COR-L47 (cell line): ENCODE measurements at places on chromosomes 12 and 14.

DNA sequence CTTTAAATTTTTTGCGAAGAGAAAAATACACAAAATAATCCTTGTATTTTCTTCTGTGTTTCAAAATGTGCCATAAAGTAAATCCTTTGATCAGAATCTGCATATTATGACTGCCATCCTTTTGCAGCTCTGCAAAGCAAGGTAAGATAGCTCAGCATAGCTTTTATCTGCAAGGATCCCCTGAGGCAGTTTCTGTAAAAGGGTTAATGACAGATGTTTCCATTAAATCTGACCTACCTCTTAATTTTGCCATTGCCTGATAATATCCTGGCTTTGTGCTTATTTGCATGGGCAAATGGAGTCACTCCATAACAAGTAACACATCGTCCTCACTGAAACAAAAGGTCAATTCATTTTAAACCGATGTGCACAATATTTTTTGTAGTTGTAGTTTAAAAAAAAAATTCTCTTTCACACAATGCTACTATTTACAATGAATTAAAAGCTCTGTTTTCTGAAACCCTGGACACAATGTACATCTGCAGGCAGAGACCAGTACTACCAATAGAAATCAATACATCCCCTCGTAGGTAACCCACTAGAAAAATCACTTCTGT is 108.5 kb upstream of the SOX5 start:
- DNase-seq: no peak

- no peak for DNase-seq
Observed at GRCh38 chr12:128933926-128934325, 80.6 kb downstream of the GLT1D1 start.

DNA sequence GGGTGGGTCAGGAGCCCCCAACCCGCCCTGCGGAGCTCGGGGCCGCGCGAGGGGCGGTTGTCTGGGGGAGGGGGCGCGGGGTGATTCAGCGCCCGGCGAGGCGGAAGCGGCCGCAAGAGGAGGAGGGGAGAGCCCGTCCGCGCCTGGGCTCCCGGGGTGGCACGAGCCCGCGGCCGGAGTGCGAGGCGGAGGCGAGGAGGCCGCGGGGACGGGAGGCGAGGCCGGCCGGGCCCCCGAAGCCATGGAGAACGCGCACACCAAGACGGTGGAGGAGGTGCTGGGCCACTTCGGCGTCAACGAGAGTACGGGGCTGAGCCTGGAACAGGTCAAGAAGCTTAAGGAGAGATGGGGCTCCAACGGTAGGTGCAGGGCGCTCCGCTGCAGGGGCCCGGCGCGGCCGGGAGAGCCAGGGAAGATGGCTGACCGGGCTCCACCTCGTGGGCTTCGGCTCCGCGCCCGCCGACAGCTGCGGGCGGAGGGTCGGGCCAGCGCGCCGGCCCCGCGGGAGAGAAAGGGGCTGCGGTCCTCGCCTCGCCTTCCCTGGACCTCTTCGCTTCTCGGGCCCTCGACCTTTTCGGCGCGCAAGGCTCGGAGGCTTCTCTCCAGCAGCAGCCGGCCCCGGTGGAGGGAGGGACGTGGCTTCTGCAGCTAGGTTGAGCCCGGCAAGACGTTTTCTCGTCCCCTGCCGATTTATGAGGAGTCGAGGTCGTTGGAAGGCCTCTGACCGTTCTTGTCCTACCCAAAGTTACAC is 677 bp downstream of the ATP2A2 start:
- DNase-seq: peak; percentile 45

GRCh38 chr14:31541702-31542101 is 19.5 kb upstream of the NUBPL start:
- DNase-seq: no peak

GRCh38 chr14:54709444-54709843 is 142.5 kb downstream of the SAMD4A start:
- no peak for DNase-seq

GRCh38 chr14:49972823-49973222 is 79.9 kb downstream of the ARF6 start:
- DNase-seq: no peak

DNA sequence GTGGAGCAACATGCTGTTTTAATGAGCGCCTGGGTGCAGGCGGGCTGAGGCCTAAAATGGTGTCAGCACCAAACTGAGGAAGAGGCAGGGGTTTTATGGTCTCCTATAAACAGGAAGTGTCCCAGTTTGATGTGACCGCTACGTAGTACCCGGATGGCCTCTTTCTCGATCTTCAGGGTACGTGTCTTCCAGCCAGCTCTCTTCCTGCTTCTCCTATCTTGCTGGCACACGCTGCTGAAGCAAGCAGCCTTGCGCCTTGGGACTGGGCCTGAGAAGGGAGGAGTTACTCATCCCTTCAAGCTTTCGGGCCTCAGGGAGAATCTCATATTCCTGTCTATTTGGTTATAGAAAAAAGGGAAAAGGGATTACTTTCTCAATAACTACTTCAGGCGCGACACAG is 28.2 kb upstream of the RNASE1 start:
- DNase-seq: no peak

GRCh38 chr14:46057799-46058198 is 593.8 kb downstream of the RPL10L start:
- DNase-seq: no peak

DNA sequence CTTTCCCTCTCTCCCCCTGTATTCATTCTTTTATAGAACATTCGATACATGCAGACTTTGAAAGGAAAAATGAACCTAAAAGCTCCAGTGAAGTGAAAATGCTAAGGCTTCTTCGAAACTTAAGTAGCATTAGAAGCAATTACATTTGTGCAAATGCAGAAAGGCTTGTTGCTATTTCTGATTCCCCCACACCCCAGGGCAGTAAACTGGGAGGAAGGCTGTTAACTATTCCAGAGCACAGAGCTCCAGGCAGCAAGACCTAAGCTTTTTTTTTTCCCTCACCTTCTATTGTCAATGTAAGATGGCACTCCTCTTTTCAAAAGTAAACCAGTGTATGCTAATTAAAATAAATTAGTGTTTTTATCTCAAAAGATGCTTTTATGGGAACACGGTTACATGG is 448.9 kb upstream of the TBX3 start:
- no peak for DNase-seq

DNA sequence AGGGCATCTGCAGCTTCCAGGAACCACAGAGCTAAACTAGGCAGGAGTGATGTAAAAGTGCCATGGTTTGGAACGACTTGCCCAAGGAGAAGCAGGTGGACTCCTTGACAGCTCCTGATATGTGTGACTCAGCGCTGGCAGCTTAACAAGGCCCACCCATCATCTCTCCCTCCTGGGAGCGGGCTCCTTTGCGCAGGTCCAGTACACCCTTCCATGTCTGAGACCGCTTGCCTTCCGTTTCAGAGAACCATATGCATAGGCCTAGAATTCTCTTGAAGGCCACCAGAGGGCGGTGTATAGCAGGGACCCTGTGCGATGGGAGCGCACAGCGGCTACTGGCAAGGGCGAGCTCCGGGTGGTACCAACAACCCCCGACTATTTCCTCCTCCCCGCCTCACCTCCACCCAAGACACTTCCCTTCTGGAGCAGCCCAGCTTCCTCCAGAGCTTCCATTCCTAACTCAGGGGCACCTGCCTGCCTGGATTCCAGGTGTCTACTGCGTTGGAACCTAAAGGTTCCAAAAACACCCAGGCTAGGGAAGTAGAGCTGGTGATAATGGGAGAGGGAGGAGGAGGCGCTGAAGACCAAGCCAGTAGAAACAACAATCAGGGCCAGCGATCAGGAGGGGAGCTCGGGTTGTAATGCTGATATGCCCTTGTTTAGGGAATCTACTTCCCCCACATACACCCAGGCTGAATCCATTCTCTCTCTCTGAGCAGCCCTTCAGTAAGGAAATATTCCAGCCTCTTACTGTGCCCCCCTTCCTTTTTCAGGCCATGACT is 6.3 kb downstream of the DHH start:
- peak; percentile 84 for DNase-seq

DNA sequence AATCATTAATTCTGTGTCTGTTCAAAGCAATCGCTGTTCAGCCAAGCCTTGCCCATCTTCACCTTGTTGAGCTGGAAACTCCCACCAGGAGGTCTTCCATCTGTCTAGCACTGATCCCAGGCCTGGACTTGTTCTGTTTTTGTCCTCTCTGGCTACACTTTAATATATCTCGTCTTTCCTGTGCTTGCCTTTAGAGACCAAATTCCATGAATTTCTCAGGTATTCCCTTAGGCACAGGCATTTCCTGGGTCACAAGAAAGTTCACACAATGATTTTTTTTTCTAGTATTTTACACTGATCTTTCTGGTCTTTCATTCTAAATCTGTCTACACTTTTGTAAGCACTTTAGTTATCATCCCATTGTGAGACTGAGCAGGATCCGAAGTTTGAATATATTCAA is 116.4 kb upstream of the CCND2 start:
- no peak for DNase-seq

DNA sequence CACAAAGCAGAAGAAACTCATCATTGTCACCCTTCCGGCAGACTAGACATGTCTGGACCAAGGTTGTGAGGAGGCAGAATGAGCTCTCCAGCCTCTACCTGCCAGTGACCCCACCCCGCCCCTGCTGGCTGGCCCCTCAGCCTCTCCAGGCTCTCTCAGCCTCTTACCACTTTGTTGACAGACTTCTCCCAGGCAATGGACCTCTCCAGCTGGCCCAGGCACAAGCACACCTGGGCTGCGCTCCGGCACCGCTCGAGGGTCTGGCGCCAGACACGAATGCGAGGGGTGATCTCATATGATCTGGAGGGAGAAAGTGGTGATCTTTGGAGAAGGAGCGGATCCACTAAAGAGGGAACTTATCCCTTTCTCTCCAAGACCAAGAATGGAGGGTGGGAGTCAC is 30.3 kb downstream of the BAZ2A start:
- DNase-seq: no peak

DNA sequence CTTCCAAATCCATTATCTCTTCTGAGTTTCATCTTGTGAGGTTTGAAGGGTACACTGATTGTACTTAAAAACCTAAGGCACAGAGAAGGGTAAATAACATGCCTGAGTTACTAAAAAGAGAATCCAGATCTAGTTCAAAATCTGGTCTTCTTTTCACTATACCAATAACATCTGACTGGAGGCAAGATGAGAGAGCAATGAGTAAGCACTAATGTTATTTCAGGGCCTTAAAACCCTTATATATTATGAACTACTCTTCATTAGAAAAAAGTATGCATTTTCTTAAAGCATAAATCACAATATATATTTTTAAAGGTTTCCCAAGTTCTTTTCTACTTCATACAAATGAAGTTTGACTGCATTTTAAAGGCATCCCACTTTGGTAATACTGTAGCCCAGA is 60.2 kb downstream of the GXYLT1 start:
- DNase-seq: no peak

- no peak for DNase-seq
Observed at GRCh38 chr12:82524641-82525040, 162.1 kb upstream of the TMTC2 start.

DNA sequence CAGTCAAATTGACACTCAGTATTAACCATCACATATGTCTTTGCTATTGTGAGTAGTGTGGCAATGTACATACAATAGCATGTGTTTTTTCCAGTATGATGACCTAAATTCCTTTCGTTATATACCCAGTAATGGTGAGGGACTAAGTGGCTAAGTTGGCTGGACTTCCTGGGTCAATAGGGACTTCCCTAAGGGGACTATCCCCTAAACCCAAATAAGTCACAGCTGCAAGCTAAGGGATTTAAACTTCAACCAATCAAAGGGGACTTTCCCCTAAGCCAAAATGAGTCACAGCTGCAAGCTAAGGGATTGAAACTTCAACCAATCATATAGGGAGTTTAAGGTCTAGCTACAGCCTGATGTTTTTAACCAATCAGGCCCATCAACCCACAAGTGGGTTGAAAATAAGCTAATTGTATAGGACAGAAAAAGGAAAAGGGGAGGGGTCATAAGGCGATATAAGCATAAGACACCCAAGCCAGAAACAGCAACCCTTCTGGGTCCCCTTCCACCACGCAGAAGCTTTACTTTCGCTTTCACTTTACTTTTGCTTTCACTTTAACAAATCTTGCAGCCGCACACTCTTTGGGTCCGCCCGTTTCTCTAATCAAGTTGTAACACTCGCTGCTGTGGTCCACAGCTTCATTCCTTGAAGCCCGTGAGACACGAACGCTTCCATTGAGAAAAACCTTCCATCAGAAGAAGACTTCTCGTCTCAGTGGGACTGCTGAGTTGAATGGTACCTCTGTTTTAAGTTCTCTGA is 404.4 kb downstream of the FLRT2 start:
- DNase-seq: peak; percentile 37

- no peak for DNase-seq
Observed at GRCh38 chr14:64944041-64944440, 1.5 kb upstream of the GPX2 start.

GRCh38 chr12:101824831-101825230 is 5.9 kb downstream of the GNPTAB start:
- DNase-seq: no peak

DNA sequence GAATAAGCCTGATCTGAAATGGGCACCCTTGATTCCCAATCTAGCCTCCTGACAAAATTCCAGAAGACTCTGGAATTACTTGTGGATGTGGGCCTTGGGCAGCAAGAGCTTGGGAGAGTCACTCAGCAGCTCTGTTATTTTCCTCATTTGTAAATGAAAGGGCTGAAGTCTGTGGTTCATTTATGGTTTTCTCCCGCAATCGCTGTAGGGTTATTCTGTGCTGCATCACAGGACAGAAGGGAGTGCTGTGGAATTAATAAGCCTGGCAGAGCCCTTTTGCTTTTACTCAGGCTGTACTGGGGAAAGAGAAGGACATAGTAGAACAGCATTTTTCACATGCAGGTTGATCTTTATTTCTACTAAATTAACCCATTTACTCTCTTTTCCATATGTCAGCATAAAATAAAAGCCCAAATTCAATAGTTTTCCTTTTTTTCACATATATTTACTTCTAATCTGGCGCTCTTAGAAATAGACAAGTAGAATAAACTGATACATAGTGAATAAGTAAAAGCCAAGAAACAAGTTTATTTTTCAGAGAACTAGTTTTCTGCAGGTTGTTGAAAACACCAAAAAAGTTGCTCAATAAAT is 49.2 kb downstream of the DUSP16 start:
- DNase-seq: no peak

GRCh38 chr12:46958599-46959290 is 120.7 kb upstream of the PCED1B start:
- no peak for DNase-seq

DNA sequence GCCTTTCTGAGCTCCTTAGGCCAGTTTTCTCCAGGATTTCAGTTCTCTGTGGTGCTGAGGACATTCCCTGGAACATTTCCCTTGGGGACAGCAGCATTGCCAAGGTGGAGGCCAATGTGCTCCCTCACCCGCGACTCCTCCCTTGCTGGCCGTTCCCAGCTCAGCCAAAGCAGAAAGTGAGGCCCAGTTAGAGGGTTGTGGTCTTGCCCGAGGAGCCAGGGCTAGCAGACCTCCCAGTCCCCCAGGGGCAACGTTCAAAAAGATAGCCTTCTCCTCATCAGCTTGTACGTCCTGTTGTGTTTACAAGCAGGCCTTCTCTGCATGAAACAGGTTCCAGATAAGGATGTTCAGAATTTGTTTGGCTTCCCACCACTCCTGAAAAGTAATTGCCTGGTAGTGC is 78.4 kb downstream of the SSPN start:
- no peak for DNase-seq

GRCh38 chr12:90915353-90915752 is 39.6 kb downstream of the CCER1 start:
- DNase-seq: no peak
